Gastrocnemius medialis (tissue), 4 donors: ENCODE measurements at places on chromosomes 5 and 9. TPM values are rescaled to one million over a fixed set of nuclear protein-coding genes. Genes with fewer than 3 reads are reported as not detected.
A peak's percentile ranks its signal among the peaks of the same experiment; 100 is the strongest.

DNA sequence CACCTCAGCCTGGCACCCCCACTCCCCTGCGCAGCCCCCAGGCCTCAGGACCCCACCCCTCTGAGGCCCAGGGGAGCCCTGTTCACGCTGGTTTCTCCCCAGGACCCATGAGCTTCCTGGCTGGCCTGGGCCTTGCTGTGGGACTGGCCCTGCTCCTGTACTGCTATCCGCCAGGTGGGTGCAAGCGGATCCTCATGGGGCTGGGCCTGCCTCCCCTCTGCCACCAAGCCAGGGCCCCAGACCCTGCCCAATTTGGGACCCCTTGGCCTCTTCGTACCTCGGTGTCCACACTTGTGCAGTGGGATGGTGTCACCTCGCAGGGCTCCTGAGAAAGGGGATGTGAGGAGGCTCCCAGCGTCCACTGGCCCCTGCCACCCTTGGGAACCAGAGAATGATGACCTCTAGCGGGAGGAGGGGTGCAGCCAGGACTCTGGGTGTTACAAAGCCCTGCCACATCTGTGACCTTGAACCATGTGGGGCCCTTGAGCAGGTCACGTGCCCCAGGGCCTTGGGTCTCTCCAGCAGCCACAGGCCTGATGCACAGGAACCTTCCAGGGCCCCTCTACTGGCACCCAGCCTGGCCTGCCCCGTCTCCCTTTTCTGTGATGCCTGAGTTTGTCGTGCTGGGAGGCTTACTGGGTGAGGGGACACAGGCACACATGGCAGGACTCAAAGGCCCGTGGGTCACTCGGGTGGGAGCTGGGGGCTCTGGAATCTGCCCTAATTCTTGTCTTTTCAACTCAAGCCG lies 16.3 kb downstream of the CARD19 start:
- peak; percentile 10 for DNase-seq

GRCh38 chr5:72467461-72467860 lies 39.7 kb downstream of the ZNF366 start:
- DNase-seq: no peak

GRCh38 chr5:71629950-71630349 lies 42.8 kb downstream of the MCCC2 start:
- no peak for DNase-seq

DNA sequence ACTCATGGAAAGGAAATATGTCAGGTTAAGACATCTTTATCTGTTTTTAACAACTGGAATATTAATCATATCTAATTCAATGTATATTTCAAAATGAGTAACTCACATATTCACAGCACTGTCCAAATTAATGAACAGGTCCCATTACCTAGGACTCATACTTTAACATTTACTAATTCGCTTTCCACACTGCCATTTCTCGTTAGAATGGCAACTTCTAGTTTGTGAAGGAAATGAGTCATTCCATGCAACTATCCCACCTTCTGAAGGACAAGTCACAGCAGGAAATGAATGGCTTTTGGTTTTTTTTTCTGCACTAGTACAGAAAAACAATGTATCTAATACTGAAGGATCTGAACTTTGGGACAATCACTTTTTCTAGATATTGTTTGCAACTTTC lies 24.6 kb upstream of the IFNK start:
- no peak for DNase-seq

DNA sequence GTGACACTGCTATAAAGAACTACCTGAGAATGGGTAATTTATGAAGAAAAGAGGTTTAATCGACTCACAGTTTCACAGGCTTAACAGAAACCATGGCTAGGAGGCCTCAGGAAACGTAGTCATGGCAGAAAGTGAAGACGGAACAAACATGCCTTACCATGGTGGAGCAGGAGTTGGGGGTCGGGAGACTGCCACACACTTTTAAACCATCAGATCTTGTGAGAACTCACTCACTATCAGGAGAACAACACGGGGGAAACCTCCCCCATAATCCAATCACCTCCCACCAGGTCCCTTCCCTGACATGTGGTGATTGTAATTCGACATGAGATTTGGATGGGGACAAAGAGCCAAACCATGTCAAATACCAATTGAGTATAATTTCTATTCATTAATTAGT lies 2392.6 kb upstream of the C9orf72 start:
- DNase-seq: no peak

GRCh38 chr9:71636143-71636839 lies 132.0 kb downstream of the CEMIP2 start:
- no peak for DNase-seq

WDR38 gene
- not detected for total RNA-seq

GRCh38 chr9:126401581-126401980 lies 75.0 kb downstream of the MVB12B start:
- no peak for DNase-seq

DDX4 gene
- not detected for total RNA-seq

DNA sequence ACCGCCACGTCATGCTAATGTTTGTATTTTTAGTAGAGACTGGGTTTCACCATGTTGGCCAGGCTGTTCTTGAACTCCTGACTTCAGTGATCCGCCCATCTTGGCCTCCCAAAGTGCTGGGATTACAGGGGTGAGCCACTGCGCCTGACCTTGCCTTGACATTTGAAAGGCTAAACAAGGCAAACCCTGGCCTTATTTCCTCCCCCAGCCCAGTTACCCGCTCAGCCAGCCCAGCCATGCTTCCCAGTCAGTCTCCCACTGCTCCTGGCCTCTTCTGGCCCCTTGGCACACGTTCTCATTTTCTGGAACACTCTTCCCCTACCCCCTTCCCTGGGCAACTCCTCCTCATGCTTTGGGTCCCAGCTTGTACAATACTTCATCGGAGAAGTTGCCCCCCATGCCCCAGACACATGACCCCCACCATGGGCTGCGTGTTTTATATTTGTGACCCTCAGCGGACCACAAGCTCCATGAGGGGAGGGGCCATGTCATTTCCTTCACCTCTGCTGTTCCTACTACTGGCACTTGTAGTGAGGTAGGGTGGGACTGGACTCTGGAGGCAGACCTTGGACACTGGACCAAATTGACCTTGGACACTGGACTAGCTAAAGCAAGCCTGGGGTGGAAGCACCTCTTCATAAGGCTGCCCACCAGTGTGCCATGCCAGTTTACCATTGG lies 94.4 kb upstream of the IER5L start:
- DNase-seq: no peak

GRCh38 chr9:70805949-70806348 lies 315.5 kb downstream of the TRPM3 start:
- peak; percentile 22 for DNase-seq

DNA sequence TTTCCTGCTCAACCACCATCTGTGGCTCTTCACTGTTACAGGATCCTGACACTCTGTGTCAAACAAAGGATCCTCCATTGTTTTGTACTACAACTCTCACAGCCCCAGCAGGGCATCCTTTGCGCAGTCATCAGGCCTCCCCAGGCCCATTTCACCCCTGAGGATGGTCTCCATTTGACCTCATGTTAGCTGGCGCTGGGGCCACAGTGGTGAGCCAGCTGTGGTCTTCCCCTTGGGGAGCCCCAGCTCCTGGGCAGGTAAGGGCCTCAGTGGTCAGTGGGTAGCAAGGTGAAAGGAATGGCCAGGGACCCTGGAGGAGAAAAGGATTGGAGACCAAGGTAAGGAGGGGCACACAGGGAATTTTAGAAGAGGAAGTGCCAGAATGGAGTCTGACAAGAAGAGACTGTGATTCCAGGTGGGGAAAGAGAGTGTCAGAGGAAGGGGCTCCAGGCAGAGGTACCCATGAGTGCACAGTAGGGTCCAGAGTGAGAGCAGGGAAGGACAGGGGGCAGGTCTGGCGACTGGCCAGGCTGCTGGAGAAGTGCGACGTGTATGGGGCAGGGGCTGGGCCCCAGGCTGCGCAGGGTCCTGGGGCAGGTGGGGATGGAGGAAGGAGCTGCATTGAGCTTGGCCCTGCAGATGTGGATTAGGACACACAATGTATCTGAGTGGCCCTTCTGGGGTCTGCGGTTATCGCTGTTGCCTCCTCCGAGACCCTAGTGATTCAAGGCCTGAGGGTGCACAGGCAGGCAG lies 109.9 kb downstream of the PHF2 start:
- no peak for DNase-seq

DNA sequence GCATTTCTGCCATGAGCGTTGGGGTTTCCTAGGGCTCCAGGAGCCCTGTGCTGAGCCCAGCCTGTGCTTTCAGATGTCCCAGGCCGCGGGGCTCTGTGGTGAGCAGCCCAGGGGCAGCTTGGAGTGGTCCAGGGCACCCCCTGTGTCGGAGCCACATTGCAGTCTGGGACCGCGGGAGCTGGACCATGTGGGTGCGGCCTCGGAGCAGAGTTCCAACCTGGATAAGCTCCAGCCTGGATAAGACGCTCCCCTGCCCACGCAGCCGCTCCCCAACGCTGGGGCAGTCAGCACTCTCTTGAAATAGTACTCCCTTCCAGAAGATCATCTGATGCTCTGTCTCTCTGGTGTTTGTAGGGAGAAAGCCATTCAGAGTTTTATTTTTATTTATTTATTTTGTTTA lies 111.1 kb downstream of the WNK2 start:
- DNase-seq: no peak

PTTG1 gene
- total RNA-seq: 9.6 TPM

- DNase-seq: no peak
These were observed 5.1 kb downstream of the TEX48 start for GRCh38 chr9:114676901-114677300.

GRCh38 chr9:134304261-134304660 lies 22.0 kb upstream of the RXRA start:
- no peak for DNase-seq
